ENCODE measurements at places on chromosomes 1 and 21.

DNA sequence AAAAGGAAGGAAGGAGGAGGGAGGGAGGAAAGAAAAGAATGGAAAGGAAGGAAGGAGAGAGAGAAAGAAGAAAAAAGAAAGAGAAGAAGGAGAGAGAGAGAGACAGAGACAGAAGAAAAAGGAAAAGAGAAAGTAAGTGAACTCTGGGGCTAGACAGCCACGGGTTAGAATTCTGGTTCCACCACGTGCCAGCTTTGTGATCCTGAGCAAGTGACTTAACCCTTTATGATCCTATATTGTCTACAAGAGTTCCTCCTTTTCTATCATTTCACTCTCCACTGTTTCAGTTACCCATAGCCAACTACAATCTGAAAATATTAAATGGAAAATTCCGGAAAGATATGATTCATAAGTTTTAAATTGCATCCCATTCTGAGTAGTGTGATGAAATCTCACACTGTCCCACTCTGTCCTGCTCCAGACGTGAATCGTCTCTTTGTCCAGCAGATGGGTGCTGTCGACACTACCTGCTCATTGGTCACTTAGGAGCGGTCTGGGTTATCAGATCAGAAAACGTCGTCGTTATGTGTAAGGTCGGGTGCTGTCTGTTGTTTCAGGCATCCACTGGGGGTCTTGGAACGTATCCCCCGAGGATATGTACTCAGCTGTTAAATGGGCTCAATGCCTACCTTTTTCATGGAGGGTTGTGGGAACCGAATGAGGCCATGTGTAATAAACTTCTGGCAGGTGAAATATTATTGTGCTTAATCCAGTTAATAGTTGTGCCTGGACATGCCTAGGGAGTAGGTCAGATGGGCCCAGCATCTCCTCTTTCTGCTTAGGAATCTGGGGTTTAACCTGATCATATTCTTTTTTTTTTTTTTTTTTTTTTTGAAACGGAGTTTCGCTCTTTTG, 19.1 kb downstream of the TMEM51 start:
- DNase-seq, result no peak

GRCh38 chr1:231850786-231851185, 224.2 kb downstream of the DISC1 start:
- DNase-seq, result no peak

DNA sequence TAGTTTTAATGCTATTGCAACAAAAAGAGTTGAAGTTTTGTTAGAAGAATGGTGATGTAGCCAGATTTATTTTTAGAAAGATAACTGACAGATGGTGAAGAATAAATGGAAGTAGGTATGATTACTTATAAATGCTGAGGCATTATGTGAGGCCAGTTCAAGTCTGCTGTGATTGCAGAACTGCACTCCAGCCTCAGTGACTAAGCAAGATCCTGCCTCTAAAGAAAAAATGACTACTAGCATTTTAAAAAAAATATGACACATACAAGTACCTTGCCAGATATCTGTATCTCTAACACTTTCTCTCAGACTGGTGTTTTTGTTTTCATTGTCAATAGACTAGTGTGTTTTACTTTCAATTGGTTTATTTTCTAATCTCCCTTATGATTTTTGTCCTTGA, 1242.4 kb upstream of the ADGRL4 start:
- DNase-seq, result no peak

DNA sequence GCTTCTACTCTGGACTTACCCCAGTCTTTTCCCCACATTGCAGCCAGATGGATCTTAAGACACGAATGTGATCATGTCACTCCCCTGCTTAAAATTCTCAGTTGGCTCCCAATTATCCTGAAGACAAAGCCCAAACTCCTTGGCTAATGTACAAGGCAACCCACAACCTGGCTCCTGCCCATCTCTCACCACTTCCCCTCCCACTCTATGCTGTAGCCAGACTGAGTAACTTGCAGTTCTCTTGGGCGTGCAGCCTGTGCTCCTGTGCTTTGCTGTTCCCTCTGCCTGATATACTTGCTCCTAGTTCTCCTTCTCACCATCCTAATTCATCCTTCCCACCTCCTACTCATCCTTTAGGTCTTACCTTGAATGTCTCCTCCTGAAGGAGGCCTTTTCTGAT, 56.2 kb downstream of the LGR6 start:
- no peak for DNase-seq

Data from immature natural killer cell (primary cell).